ENCODE measurements at places on chromosomes 5 and 9.
A peak's percentile ranks its signal among the peaks of the same experiment; 100 is the strongest.

DNA sequence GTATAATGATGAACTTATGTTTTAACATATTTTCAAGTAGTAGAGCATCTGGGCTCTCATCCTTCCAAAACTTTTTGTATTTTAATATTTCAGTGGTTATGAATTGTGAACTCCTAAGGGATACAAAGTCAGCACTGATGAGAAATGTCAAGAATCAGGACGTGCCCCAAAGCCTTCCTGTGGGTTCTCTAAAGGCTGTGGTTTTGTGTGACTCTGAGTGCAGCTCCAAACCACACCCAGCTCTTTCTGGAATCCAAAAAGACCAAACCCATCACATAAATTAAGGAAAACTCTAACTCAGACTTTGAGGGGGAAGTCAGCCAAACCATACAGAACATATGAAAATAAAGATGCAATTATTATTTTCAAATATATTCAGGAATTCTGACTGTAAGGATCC, 40.8 kb upstream of the SMU1 start:
- peak overlapping the region; percentile 67 for H3K27ac ChIP-seq
- peaks cover 21% of the 10 kb centered on the region for H3K36me3 ChIP-seq
- no peak for DNase-seq
- H3K4me1 ChIP-seq, result peaks cover 22% of the 10 kb centered on the region

- H3K27ac ChIP-seq, result no peak overlapping the region
- H3K27me3 ChIP-seq, result peaks cover 17% of the 10 kb centered on the region
- peaks cover 5% of the 10 kb centered on the region for H3K36me3 ChIP-seq
- DNase-seq, result no peak
- H3K4me1 ChIP-seq, result no peaks in the 10 kb centered on the region
- H3K4me3 ChIP-seq, result no peak overlapping the region
These were observed 367 bp downstream of the PCDHB4 start for GRCh38 chr5:141121985-141122384.

DNA sequence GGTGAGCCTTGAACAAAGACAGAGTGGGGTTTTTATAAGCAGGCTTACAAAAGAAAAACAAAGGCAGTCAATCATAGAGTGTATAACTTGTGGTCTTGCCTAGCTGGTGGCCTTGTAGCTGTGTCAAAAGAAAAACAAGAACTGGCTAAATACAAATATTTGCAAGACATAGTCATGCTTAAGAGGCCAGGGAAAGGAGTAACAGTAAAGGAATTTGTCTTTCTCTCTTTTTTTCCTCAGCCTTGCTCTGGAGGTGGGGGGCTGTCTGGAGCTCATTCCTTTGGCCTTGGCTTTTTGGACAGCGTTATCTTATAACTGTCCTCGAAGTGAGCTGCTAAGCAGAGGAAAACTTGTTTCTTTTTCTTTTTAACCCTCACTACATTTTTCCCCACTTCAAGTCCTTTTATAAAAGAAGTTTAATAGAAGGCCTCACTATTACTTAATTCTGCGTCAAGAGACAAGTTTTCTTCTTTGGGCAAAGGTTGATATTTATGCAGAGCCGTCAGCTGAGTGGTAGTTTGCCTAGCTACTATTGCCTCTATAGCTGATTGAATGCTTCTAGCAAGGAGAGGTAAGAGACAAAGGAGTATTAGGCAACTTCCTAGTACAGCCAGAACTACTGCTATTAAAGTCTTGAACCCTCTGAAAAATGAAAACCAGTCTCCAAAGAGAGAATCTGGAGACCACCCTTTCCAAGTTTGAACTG, 14.3 kb downstream of the CEL start:
- peaks cover 4% of the 10 kb centered on the region for H3K36me3 ChIP-seq
- H3K4me3 ChIP-seq, result no peak overlapping the region
- H3K4me1 ChIP-seq, result no peaks in the 10 kb centered on the region

DNA sequence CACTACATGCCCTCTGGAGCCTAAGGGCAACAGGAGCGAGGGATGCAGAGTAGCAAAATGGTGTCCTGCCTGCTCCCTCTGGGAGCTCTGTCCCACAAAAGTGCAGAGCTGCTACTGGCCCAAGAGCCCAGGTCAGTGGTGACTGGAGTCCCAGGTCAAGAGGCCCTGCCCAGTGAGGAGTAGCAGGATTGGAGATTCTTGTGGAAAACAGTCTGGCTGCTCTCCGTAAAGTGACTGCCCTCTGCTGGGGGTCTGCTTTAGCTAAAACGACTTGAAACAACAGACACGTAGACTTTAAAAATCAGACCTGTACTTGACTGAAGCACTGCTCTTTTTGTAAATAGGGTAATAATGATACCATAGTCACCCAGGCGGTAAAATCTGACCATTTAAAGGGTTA, 917.0 kb downstream of the MAT2B start:
- H3K4me1 ChIP-seq, result no peaks in the 10 kb centered on the region
- no peaks in the 10 kb centered on the region for H3K27me3 ChIP-seq
- H3K4me3 ChIP-seq, result no peak overlapping the region
- no peak overlapping the region for H3K27ac ChIP-seq
- no peaks in the 10 kb centered on the region for H3K36me3 ChIP-seq

DNA sequence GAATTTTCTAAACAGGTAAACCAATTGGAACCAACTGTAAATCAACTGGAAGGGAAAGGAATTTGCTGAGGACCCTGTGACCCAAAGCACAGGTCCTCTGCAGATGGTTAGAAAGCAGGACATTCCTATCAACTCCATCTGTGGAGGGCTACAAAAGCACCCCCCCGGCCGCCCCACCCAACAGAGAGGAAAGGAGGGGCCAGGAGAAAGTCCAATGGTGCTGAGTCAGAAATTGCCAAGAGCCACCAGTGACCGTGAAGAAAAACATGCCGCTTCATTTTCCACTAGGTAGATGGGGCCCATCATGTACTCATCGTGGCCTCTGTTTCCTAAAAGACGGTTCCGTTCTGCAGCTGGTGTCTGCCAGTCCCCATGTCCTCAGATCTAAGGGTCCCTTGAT, 66.3 kb downstream of the RAPGEF1 start:
- H3K4me3 ChIP-seq, result peak overlapping the region; percentile 16
- no peaks in the 10 kb centered on the region for H3K27me3 ChIP-seq
- DNase-seq, result no peak
- H3K4me1 ChIP-seq, result peaks cover 88% of the 10 kb centered on the region

DNA sequence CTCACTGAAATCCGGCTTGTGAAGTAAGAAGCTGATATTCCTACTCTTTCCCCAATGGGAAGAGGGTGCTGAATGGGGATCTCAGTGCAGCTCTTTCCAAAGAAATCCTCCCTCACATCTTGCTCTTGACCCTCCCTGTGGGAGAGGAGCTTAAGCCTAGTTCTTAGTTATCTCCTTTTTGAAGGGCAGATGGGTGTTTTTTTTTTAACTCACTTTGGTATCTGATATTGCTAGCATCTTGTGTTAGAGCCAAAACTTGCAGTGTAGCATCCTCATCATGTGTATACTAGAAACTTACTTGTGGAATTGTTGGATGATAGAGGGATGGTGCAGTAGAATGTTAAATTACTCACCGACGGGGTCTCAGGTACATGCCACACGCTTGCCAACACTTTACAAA, 90.2 kb downstream of the F2RL2 start:
- H3K27me3 ChIP-seq, result no peaks in the 10 kb centered on the region
- H3K27ac ChIP-seq, result no peak overlapping the region
- no peak overlapping the region for H3K4me3 ChIP-seq
- peaks cover 4% of the 10 kb centered on the region for H3K36me3 ChIP-seq
- no peak for DNase-seq

DNA sequence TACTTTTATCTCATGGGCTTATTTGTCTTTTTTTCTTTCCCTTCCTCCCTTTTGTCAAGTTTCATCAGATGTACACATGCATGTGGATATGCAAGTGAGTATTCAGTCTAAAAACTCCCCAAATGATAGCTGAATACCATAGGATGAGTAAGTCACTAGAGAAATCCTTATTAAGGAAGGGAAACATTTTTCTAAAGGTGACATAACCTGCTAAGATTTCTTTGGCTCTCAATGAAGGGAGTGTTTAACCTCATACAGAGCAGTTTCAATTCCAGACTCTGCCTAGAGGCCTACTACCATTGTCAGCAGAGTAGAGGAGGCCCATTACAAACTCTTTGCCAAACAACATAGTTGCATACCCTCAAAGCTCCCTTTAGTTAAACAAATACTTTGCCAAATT, 192.4 kb downstream of the ARHGEF28 start:
- no peak overlapping the region for H3K27ac ChIP-seq
- H3K36me3 ChIP-seq, result no peaks in the 10 kb centered on the region
- no peak overlapping the region for H3K4me3 ChIP-seq
- DNase-seq, result no peak
- H3K4me1 ChIP-seq, result no peaks in the 10 kb centered on the region

GRCh38 chr9:106885451-106885850, 22.5 kb downstream of the ZNF462 start:
- H3K4me1 ChIP-seq, result no peaks in the 10 kb centered on the region
- no peak overlapping the region for H3K4me3 ChIP-seq
- no peaks in the 10 kb centered on the region for H3K27me3 ChIP-seq
- no peak overlapping the region for H3K27ac ChIP-seq

DNA sequence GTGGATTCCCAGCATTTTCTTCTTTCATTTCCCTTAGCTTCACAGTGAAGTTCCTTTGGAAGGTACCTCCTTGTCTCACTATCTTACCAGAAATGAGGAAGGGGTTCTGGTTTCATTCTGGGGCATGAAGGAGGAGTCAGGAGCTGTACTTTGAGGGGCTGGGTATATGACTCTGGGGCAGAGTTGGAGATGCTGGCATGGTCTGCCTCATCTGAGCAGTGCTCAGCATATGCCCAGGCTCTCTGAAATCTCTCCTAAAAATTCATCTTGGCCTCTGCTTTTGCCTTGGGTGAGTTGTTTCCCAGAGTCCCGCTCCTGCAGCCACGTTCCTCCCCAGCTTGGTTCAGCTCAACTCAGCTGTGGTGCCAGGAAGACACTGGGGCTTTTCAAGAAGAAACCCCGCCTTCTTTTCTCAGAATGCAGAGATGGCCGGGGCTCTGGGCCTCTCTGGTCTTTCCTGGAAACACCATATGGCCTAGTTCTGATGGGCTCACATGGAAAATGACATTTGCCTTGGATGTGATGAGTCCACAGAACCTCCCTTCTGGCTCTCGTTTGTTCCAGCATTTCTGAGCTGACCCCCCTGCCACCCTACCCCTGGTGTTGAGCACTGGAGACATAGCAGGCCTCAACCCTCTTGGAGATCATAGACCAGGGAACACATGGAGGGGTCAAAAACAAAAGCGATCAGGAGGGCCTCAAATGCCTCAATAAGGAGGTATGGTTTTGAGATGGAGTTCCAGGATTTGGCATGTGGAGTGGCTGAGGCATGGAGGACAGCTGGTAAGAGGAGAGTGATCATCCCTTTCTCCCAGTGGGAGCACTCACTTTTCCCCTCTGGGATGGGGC, 12.0 kb upstream of the TGFBR1 start:
- peaks cover 31% of the 10 kb centered on the region for H3K4me1 ChIP-seq
- no peaks in the 10 kb centered on the region for H3K36me3 ChIP-seq
- peak overlapping the region; percentile 95 for H3K27ac ChIP-seq
- H3K27me3 ChIP-seq, result no peaks in the 10 kb centered on the region

- H3K4me1 ChIP-seq, result no peaks in the 10 kb centered on the region
- peaks cover 3% of the 10 kb centered on the region for H3K27me3 ChIP-seq
- H3K36me3 ChIP-seq, result no peaks in the 10 kb centered on the region
- no peak overlapping the region for H3K27ac ChIP-seq
- no peak for DNase-seq
- H3K4me3 ChIP-seq, result no peak overlapping the region
These were observed 10.3 kb upstream of the RANBP3L start for GRCh38 chr5:36311956-36312355.

DNA sequence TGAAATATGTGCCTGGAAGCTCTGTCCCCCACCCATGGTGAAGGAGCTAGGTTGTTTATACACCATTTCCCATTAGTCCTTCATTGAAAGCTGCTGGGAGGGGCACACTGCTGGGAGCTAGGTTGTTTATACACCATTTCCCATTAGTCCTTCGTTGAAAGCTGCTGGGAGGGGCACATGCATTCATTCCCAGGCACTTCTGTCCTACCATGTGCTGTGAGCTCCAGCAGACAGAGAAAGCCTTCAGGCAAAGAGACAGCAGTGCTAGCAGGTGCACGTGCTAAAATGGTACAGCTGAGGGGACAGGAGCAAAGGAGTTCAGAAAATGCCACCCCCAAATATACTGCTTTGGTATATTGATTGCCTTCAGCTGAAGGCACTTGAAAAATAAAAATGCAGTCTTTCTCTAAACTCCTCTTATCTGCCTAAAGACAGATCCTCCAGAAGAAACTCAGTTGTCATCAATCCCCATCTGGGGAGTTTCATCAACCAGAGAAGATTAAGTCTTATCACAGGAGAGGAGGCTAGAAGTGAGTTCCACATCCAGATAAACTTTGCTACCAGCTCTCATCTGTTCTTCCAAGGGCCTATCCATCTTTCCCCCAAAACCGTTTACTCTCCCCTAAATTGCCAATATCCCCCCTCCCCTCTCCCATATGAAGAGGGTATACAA, 27.7 kb upstream of the DAPK1 start:
- no peaks in the 10 kb centered on the region for H3K36me3 ChIP-seq
- H3K27ac ChIP-seq, result no peak overlapping the region
- no peak overlapping the region for H3K4me3 ChIP-seq
- no peak for DNase-seq
- H3K4me1 ChIP-seq, result peaks cover 2% of the 10 kb centered on the region

DNA sequence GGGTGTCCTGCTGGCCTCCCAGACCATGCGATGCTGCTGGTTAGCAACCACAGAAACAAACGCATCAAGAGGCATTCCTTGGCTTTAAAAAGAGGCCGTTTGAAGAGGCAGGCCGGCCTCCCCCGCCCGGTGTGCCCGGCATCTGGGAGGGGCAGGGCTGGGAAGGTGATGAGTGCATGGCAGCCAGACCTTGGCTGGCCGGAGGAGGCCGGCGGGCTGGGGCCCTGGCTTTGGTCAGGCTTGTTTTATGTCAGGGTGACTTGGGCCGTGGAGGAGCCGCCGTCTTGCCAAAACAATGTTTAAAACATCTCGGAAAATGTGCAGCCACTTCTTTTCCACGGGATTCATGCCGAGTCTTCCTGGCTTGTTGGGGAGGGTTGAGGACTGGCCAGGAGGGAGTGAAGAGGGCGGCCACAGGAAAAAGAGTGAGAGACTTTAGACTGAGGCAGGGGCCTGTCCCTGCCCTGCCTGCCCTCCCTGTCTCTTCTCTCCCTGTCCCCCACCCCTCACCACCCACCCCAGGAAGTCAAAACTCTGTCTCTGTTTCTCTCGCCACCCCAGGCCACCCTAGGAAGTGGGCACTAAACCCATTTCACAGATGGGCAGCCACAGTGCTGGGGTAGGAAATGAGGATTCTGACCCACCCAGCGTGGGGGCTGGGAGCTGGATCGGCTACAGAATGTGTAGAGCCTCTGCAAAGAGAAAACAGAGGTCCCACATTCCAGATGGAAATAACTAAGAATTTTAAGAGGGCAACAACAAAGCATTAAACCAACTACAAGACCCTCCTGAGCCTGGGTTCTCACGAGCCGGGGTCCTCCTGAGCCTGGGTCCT, 143.0 kb downstream of the RXRA start:
- no peaks in the 10 kb centered on the region for H3K27me3 ChIP-seq
- no peak overlapping the region for H3K27ac ChIP-seq
- H3K36me3 ChIP-seq, result no peaks in the 10 kb centered on the region
- no peaks in the 10 kb centered on the region for H3K4me1 ChIP-seq
